Lower lobe of right lung (tissue), 2 donors: ENCODE measurements at places on chromosomes 3 and 15. TPM values are rescaled to one million over a fixed set of nuclear protein-coding genes. Genes with fewer than 3 reads are reported as not detected.

DNA sequence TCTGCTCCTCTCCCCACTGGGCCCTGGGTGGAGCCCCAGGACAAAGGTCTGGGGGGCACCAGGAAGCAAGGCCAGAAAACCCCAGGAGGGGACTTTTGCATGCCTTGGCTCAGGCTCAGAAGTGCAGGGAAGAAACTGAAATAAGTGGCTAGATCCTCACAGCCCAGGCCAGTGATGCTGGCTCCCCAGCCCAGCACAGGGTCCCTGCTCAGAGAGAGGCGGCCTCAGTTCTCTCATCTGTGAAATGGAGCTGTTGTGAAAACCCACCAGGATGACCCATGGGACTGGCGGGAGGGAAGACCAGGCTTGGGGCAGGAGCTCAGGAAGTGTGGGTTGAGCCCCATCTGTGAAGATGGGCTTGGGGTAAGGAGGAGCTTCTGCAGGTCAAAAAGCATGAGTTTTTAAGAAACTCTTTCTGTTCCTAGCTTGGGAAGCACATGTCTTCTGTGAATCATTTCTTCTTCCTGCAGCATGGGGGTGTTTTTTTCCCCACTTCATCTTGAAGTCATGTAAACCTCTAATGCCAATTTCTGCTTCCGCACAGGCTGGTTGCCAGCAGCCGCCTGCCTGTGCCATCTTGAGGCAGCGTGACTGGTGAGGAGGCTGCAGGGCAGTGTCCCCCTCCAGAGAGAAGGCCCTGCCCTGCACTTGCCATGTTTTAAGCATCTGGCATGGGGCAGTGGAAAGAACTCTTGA lies 118.6 kb downstream of the SMAD6 start:
- H3K4me1 ChIP-seq, result peaks cover 6% of the 10 kb centered on the region
- DNase-seq, result no peak

DNA sequence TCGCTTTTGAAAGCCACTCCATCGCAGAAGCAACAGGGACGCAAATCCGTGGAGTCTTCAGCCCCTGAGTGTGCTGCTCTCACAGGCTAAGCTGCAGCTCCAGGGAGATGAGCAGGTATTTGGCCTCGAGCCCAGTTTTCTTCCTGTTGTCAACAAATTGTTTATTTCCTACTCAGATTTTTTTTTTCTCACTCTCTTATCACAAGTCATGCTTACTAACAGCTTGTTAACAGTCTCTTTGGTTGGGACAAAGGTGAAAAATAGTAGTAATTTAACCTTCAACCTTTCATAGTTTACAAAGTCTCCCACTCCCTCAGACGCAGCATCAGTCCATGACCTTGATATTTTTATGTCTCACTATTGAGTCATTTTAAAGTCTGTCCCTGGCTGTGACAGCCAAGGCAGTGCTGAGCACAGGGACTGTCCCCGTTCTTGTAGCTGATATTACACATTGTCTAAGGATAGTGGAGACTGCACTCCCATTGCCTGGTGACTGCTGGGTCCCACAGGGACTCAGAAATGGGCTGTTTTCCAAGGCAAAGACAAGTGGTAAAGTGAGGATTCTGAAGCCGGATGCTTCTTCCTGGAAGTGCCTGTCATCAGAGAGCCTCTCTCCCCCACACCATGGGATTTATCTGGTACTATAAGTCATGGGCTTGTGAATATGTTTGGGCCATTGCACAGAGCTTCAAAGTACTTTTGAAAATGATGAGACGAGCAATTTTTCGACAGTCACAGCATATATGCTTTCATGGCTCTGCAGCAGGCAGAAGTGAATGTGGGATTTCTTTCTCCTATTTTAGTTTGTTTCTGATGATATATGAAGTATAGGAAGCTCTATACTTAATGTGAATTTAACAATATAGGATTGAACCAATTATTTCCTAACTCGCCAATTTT lies 59.8 kb upstream of the UNC13C start:
- H3K4me3 ChIP-seq, result no peak overlapping the region
- no peak overlapping the region for H3K27ac ChIP-seq

DNA sequence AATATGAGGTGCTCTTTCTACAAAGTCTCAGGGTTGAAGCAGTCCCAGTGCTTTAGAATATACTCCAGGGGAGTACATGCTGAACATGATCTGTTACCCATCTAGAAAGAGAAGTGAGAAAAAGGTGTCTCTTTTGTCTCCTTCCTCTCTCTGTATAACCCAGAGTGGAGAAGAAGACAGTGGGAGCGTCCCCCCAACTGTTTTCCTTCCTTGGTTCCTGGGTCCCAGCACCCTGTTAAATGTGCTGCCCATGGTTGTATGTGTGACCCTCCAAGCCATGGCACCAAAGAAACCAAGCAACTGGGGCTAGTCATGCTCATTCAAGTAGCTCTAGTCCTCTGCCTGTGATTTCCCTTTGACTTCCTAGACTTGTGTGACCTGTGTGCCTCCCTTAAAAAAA lies 683.7 kb downstream of the TBL1XR1 start:
- H3K4me3 ChIP-seq, result no peak overlapping the region
- no peaks in the 10 kb centered on the region for H3K36me3 ChIP-seq
- H3K27me3 ChIP-seq, result no peaks in the 10 kb centered on the region
- H3K27ac ChIP-seq, result no peak overlapping the region
- DNase-seq, result no peak

HTR3C gene
- 0.44 TPM for total RNA-seq
